ENCODE measurements at places on chromosomes 3 and 15.
A peak's percentile ranks its signal among the peaks of the same experiment; 100 is the strongest.

DNA sequence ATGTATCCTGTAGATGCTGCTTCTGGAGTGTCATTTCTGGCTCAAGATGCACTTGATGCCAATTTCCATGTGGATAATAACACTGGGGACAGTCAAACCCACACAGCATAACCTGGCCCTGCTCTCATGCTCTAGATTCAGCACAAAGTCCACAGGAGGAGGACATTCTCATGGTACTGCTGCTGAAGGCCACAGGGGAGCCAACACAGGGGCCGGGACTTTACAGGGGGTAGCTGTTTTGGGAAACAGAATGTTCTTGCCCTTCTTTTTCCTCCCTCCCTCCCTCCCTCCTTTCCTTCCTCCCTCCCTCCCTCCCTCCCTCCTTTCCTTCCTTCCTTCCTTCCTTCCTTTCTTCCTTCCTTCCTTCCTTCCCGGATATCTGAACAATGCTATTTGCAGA is 477.4 kb downstream of the PDCD6IP start:
- no peak for DNase-seq

DNA sequence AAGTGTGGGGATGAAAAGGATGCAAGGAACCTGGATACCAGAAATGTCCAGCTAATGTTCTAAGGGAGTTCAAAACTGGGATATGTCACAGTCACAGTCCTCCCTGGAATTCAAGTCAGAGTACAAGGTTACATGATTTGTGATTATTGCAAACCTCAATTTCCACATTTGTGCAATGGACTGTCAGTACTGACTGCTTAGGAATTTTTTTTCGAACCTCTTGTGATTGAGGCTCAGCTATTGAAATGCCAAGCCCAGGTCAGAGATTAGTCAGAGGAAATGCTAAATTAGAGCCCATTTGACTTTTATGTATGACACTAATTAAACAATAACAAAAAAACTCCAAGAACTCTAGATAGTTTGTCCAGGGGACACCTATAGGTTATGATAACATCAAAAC is 210.2 kb downstream of the THSD4 start:
- no peak for DNase-seq

DNA sequence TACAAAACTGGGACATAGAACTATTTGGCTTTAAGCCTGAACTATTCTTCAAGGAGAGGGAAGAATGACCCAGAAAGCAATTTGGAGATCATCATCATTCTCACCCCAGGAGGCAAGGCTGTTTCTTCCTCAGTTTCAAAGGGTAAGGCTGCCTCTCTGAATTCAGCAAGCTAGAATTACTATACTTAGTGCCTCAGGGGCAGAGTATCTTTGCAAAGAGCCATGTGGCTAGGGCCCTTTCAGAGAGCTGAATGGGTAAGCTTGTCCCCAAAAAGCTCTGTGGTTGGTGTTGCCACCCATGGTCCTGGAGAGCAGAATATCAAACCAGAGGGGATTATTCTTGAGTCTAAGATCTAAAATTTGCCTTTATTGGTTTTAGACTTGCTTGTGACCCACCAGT is 720.3 kb upstream of the ARPP21 start:
- DNase-seq = no peak

GRCh38 chr3:43330981-43331380 is 44.6 kb downstream of the SNRK start:
- DNase-seq = no peak

DNA sequence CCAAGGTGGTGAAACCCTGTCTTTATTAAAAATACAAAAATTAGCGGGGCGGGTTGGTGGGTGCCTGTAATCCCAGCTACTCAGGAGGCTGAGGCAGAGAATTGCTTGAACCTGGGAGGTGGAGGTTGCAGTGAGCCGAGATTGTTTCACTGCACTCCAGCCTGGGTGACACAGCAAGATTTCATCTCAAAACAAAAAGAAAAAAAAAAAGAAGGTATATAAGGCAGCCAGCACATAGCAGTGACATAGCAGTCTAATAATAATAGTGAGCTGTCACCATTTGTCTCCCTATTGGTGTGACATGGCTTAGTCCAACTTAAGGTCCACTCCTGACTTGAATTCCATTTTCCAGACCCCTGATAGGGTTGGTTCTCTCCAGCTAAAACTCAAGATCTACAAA is 8.8 kb upstream of the LACTB start:
- DNase-seq = no peak

GRCh38 chr3:34202975-34203374 is 404.5 kb downstream of the PDCD6IP start:
- DNase-seq = no peak

GRCh38 chr3:77456906-77457305 is 417.0 kb downstream of the ROBO2 start:
- DNase-seq = no peak

- no peak for DNase-seq
Measured at GRCh38 chr15:71121442-71121841, 6.2 kb downstream of the THSD4 start.

DNA sequence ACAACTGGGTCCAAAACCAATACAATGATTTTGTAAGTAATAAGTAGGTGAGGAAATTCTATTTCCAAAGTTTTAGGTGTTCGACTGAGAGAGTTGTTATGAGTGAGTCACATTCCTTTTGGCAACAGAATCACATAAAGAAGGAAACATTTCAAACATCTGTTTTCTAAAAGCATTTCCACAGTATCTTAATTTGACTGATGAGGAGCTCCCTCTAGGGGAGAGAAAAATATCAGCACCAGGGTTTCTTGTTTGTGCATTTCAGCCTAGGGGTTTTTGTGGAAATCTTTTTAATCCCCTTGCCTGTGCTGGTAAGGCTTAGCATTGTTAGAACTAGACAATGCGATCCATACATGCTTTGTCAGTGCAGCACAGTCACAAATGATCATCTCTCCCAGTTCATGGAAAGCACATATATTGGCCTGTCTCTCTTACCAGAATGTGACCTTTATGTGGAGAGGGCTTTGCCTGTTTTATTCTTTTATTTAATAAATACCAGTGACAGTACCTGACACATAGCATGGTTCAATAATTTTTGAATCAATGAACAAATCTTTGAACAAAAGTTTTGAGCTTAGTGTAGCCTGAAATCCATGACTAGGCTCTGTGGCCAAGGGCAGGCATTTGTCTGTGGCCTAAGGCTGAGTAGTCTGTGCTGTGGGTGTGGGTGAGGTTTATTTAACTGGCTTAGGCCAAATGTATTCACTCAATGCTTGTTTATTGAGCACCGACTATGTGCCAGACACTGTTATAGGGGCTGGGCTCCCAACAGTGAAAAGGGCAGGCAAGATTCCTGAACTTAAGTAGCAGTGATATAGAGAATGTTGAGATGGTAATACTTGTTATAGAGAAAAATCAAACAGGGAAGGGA is 21.1 kb upstream of the IQCF6 start:
- DNase-seq = peak; percentile 55

DNA sequence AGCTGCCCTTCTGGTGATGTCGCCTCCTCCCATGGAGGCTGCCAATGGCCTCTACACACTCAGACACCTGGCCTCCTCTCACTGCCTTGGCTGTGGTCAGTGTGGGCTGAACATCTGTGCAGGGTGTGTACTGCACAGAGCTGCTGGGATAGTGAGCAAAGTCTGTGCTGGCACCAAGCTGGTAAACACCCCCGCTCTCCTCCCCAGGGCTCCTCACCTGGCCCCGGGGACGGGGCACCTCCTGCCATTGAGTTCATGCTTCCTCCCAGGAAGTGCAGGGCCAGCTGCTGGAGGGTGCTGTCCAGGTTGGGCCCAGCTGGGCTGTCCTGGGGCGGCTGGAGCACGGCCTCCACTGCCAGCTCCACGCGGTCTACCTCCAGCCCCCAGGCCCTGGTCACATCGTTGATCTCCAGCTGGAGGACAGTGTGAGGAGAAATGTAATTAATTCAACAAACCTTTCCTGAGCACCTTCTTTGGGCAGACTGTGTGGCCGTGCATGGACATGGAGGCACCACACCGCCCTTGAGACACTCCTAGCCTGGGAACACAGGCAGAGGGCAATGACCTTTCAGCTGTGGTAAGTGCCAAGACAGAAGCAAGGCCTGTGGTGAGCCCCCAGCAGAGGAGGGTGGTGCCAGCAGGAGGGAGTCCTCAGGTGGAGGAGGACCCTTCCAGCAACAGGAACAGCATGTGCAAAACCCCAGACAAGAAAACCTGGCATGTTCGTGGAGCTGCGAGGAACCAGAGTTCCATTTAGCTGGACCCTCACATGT is 6.8 kb downstream of the STOML1 start:
- peak; percentile 62 for DNase-seq

DNA sequence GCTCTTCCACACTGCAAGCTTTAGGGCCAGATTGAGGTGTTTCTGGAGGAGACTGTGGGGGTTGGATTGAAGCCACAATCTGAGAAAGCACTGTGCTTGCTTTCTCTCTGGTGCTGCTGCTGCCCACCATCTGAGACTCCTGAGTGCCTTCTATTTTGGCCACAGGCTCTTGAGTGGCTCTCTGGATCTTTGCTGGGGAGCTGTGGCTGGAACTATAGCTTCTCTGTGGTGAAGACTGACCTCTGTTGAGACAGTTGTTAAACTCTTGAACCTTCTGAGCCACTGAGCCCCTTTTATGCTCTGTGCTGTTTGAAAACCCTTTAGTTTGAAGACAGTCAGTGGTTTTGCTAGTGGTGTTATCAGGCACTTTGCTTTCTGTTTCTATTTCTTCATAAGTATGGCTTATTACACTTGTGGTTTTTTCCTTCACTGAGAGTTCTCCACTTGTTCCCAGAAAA is 108.7 kb upstream of the TSPAN3 start:
- DNase-seq = no peak

DNA sequence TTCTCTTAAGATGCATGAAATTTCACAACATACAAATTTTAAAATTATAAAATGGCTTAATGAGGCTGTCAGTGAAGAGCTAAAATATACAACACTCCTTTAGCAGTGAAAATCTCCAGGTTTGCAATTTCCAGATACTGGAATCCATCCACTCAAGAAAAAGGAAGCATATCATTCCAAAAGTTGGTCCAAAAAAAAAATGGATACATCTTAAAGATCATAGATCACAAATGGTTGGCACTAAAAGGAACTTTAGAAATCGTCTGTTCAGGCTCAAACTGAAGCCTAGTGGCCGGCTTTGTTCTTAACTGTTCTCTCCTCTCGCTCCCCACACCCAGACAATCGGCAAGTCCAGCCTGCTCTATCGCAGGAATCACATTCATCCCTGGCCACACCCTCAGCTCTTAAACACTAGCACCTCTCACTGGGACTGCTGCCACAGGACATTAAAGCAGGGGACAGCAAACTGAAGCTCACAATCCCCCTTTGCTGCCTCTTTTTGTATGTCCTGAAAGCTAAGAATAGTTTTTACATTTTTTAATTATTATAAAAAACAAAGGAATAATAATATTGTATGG is 130.3 kb upstream of the CDIN1 start:
- DNase-seq = peak; percentile 16

DNA sequence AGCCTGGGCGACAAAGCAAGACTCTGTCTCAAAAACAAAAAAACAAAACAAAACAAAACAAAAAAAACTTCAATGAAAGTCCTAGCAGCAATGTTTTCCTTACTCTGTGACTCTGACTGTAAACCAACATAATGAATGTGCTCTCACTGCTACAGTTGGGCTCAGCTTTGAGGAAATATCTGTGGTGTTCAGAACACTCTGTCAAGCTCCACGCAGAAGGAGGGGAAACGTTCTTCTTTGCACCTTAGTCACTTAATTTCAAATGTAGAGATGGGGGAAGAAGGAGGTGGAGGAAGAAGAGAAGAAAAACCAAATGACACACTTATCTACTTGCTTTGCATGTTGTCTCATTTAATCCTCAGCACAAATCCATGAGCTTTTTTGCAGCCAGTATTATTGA is 107.1 kb upstream of the UBE3A start:
- no peak for DNase-seq

- DNase-seq = no peak
Measured at GRCh38 chr15:36029606-36030210, 483.7 kb upstream of the DPH6 start.

DNA sequence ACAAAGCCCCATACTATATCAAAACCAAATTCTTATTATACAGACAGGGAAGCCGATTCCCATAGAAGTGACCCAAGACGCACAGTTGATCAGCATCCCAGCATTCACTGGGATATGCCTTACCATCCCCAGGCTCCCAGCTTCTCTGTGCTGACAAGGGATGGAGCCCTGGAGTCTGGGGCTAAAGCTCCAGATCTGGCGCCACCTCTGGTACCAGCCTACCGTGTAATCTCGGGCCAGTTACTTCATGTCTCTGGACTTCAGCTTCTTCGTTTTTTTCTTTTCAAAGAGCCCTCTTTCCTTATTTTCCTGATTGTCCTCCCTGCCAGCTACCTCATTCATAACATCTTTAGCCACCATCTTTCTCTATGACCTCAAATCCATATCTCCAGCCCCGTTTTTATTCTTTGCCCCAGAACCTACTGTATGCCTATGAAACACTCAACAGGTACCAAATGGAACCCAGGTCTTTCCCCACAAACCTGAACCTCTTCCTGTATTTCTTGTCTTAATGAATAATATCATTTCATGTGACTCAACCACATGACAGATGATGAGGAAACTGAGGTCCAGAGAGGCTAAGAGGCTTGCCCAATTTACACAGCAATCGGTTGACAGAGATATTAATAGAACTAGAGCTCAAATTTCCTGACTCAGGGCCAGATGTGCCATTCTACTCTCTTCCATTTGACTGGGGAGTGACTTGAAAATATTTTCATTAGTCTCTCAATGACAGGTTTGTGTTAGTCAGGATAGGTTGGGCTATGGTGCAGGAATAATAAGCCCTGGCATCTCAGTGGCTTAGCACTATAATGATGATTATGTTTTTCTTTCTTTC is 85.4 kb upstream of the TLE3 start:
- no peak for DNase-seq

GRCh38 chr15:74403991-74404563 is 29.7 kb downstream of the SEMA7A start:
- DNase-seq = no peak

- DNase-seq = no peak
Measured at GRCh38 chr3:155549087-155549486, 195.8 kb downstream of the PLCH1 start.

GRCh38 chr3:45915518-45916231 is 27.6 kb upstream of the CXCR6 start:
- DNase-seq = peak; percentile 82

GRCh38 chr3:60504827-60505457 is 746.3 kb downstream of the FHIT start:
- no peak for DNase-seq

Measured in SW480 (cell line).